Cardiac muscle cell (in vitro differentiated cells and primary cell): ENCODE measurements at places on chromosomes 11 and 22. TPM values are rescaled to one million over a fixed set of nuclear protein-coding genes. Genes with fewer than 3 reads are reported as not detected.

DNA sequence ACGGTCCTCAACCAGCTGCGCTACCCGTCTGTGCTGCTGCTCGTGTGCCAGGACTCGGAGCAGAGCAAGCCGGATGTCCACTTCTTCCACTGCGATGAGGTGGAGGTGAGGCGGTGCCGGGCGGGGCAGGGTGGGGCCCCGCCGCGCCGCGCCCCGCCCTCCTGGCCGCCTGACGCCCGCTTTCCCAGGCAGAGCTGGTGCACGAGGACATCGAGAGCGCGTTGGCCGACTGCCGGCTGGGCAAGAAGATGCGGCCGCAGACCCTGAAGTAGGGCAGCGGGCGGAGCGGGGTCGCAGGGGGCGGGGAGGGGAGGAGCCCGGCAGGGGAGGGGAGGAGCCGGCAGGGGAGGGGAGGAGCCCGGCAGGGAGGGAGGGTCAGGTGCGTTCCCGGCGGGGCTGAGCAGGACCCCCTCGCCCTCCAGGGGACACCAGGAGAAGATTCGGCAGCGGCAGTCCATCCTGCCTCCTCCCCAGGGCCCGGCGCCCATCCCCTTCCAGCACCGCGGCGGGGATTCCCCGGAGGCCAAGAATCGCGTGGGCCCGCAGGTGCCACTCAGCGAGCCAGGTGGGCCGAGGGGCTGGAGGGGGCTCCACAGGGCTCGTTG is 14.7 kb downstream of the EPS8L2 start:
- H3K27ac ChIP-seq, result no peak overlapping the region
- peak overlapping the region; percentile 5 for H3K4me3 ChIP-seq
- peaks cover 56% of the 10 kb centered on the region for H3K27me3 ChIP-seq

GRCh38 chr11:110086892-110087309 is 6.3 kb upstream of the ZC3H12C start:
- no peaks in the 10 kb centered on the region for H3K4me1 ChIP-seq
- H3K36me3 ChIP-seq, result no peaks in the 10 kb centered on the region
- no peak overlapping the region for H3K27ac ChIP-seq
- H3K4me3 ChIP-seq, result no peak overlapping the region
- peaks cover 44% of the 10 kb centered on the region for H3K27me3 ChIP-seq

GRCh38 chr11:101929294-101929915 is 13.1 kb upstream of the ANGPTL5 start:
- no peak overlapping the region for H3K4me3 ChIP-seq
- H3K27me3 ChIP-seq, result no peaks in the 10 kb centered on the region
- no peaks in the 10 kb centered on the region for H3K4me1 ChIP-seq
- no peaks in the 10 kb centered on the region for H3K36me3 ChIP-seq
- no peak for DNase-seq

- no peak overlapping the region for H3K4me3 ChIP-seq
- no peaks in the 10 kb centered on the region for H3K4me1 ChIP-seq
- DNase-seq, result no peak
- no peak overlapping the region for H3K27ac ChIP-seq
- H3K36me3 ChIP-seq, result no peaks in the 10 kb centered on the region
Measured at GRCh38 chr22:30873661-30874060, 94.9 kb downstream of the MORC2 start.

DNA sequence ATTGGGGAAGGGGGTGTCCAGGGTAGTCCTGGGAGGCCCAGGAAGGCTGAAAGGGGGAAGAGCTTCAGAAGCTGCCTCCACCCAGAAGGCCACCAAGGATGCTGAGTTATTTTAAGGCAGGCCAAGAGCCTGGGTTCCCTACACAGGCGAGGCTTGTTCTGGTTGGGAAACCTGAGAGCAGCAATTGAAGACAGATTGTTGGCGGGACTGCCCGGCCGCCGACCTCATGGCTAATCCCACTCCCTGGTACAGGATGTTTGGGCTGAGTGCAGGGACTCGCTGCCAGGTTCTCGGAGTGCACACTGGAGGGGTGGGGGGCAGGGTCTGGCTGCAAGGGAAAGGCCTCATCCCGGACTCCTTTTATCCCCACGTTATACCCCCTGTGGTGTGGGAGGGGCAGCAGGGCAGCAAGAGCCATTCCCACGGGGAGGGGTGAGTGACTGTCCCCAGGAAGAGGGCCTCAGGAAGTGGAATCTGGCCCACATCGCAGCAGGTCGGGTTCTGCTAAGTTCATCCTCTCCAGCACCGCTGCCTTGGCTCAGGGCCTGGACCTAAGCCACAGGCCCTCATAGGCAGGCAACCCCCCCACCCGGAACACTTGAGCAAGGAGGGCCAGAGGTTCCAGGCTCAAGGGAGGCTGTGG is 43.6 kb upstream of the PRR5 start:
- H3K27me3 ChIP-seq, result no peaks in the 10 kb centered on the region
- no peak overlapping the region for H3K27ac ChIP-seq
- DNase-seq, result no peak
- H3K4me1 ChIP-seq, result no peaks in the 10 kb centered on the region
- no peak overlapping the region for H3K4me3 ChIP-seq
- no peaks in the 10 kb centered on the region for H3K36me3 ChIP-seq

TCN2 gene
- total RNA-seq, result 6.1 and 6.6 TPM in 2 replicates

DNA sequence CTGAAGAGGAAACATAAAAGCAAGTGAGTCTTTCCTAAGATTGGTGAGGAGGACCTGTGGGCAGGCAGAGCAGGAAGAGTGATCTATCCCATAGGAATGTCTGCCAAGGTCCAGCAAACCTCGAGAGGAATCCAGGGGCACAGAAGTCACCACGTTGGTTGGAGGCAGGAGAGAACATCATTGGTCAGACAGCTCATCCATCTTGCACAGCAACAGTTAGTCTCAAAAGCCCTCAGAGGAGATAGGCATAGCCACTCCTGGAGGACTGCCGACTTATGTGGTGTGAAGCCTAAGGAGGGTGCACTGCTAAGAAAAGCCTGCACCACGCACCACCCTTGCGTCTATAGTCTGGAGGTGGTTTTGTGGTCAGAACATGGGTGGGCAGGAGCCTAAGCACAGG is 109.1 kb downstream of the RASSF10 start:
- no peak overlapping the region for H3K27ac ChIP-seq
- H3K4me3 ChIP-seq, result no peak overlapping the region
- DNase-seq, result peak; percentile 85

- no peaks in the 10 kb centered on the region for H3K4me1 ChIP-seq
- H3K27ac ChIP-seq, result no peak overlapping the region
- H3K36me3 ChIP-seq, result no peaks in the 10 kb centered on the region
- H3K27me3 ChIP-seq, result no peaks in the 10 kb centered on the region
- no peak overlapping the region for H3K4me3 ChIP-seq
- DNase-seq, result no peak
Measured at GRCh38 chr11:12540913-12541582, 133.2 kb upstream of the TEAD1 start.

DNA sequence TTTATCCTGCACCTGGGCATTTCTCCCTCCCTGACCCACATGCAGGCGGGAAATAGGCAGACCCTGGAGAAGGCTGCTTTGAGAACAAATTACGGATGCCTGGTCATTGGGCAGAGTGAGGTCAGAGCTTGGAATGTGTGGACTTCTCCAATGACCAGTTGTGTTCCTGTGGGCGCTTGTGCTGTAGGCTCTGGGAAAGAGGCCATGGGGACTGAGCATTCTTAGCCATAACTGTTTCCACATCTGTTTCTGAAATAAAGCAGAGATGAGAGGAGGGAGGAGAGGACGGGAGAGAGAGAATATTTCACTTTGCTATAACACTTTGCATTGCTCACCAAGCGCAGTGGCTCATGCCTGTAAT is 11.2 kb upstream of the TMEM184B start:
- no peaks in the 10 kb centered on the region for H3K27me3 ChIP-seq
- H3K27ac ChIP-seq, result peak overlapping the region; percentile 76
- H3K36me3 ChIP-seq, result no peaks in the 10 kb centered on the region
- no peaks in the 10 kb centered on the region for H3K4me1 ChIP-seq
- DNase-seq, result peak; percentile 91

GRCh38 chr11:14544611-14545010 is 24.4 kb upstream of the PSMA1 start:
- H3K27ac ChIP-seq, result no peak overlapping the region
- H3K4me3 ChIP-seq, result no peak overlapping the region

FOLR2 gene
- total RNA-seq, result not detected in 2 replicates

- no peaks in the 10 kb centered on the region for H3K4me1 ChIP-seq
- no peak overlapping the region for H3K27ac ChIP-seq
- no peak overlapping the region for H3K4me3 ChIP-seq
- no peak for DNase-seq
Measured at GRCh38 chr11:126608658-126609057, 253.2 kb downstream of the ST3GAL4 start.

DNA sequence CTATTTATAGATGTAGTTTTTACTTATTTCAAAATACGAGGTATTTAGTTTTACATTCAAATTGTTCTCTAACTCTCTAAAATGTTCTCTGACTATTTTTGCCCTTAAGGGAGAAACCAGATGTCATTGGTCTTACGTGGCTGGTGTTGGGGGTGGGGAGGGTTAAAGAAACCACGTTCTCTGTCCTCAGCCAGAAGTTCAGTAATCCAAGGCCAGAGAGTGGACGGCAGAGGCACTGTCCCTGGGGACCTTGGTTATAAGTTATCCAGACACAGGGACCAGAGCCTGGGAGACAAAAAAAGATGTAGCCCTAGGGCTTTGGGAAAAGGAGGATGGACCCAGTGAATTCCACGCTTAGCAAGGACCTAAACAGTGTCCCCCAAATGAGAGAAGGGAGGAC is 706 bp upstream of the OR51E1 start:
- H3K4me3 ChIP-seq, result no peak overlapping the region
- no peaks in the 10 kb centered on the region for H3K36me3 ChIP-seq
- no peaks in the 10 kb centered on the region for H3K4me1 ChIP-seq
- H3K27me3 ChIP-seq, result no peaks in the 10 kb centered on the region
- no peak overlapping the region for H3K27ac ChIP-seq
- no peak for DNase-seq

GRCh38 chr11:134658481-134659225 is 246.6 kb upstream of the B3GAT1 start:
- H3K27ac ChIP-seq, result no peak overlapping the region
- H3K4me1 ChIP-seq, result no peaks in the 10 kb centered on the region
- H3K4me3 ChIP-seq, result no peak overlapping the region

BIRC2 gene
- 37.8 and 40.4 TPM in 2 replicates for total RNA-seq

MUC6 gene
- total RNA-seq, result not detected in 2 replicates

DNA sequence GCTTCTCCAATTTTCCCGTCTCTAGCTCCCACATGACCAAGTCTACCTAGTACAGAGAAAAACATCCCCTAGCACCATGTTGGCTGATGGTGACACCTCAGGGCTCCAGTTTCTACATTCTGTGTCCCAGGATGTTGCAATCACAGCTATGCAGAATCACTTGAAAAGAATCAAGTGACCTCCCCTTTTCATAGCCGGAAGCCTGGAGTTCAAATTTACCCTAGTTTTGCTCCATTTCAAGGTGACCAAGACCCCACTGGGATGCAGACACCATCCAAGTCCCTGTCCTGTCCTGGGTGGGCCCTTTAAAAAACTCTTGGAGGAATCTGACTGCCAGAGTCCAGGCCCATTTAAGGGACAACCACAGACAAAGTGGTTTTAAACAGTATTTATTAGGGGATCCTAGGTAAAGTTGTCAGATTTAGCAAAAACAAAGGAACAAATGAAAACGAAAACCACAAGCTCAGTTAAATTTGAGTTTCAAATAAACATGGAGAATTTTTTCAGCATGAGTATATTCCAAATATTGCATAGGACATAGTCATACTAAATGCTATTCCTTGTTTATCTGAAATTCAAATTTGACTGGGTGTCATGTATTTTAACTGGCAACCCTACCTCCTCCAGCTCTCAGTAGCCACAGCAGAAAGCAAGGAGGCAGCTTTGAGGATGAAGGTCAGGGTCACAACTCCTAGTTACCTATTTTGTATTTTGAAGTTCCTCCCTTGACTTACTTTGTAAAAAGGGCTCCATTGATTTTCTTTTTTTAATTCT is 52.4 kb downstream of the MIAT start:
- peaks cover 12% of the 10 kb centered on the region for H3K4me1 ChIP-seq
- H3K27ac ChIP-seq, result no peak overlapping the region
- no peak overlapping the region for H3K4me3 ChIP-seq
- DNase-seq, result peak; percentile 53
- H3K27me3 ChIP-seq, result no peaks in the 10 kb centered on the region
- no peaks in the 10 kb centered on the region for H3K36me3 ChIP-seq

DNA sequence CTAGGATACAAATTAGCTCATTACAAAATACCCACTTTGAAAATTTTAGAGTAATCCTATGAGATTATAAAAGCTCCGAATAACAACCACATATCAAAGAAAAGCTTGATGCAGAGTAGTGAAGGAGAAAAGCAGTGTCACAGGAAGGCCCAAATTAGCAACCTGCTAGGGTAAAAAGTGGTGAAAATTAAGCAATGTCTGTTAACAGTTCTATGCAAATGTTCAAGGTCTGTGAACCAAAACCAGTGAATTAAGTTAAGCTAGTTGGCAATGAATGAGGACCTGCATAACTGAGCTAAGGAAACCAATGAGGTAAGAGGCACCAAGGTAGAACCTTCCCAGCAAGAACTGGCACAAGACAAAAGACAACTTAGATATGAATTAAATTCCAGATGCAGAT is 29.6 kb downstream of the PRDM10 start:
- no peaks in the 10 kb centered on the region for H3K36me3 ChIP-seq
- no peak for DNase-seq
- H3K27ac ChIP-seq, result no peak overlapping the region
- peaks cover 10% of the 10 kb centered on the region for H3K4me1 ChIP-seq
- H3K4me3 ChIP-seq, result no peak overlapping the region

- H3K4me3 ChIP-seq, result no peak overlapping the region
- DNase-seq, result no peak
- H3K4me1 ChIP-seq, result peaks cover 5% of the 10 kb centered on the region
Measured at GRCh38 chr11:8733852-8734251, 51.3 kb downstream of the RPL27A start.
